ENCODE measurements at places on chromosomes 4 and X.

GRCh38 chr4:167966143-167966542 is 126.2 kb upstream of the ANXA10 start:
- DNase-seq, result peak; percentile 48

DNA sequence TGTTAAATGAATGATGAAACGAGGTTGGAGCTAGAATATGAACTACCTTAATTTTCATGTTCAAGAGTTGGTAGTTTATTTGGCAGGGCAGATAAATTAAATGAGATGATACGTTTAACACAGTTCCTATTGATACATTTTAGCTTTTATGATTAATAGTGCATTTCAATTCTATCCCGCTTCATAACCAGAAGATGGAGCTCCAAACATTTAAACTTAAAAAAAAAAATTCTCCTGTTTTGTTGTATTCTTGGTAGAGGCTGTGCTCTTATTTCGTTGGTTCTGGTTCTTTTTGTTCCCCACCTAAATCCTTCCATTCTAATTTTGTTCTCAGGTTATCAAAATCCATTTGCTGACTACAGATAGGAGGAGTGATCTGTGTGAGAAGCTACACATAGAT is 71.8 kb upstream of the PTPN13 start:
- peak; percentile 8 for DNase-seq

DNA sequence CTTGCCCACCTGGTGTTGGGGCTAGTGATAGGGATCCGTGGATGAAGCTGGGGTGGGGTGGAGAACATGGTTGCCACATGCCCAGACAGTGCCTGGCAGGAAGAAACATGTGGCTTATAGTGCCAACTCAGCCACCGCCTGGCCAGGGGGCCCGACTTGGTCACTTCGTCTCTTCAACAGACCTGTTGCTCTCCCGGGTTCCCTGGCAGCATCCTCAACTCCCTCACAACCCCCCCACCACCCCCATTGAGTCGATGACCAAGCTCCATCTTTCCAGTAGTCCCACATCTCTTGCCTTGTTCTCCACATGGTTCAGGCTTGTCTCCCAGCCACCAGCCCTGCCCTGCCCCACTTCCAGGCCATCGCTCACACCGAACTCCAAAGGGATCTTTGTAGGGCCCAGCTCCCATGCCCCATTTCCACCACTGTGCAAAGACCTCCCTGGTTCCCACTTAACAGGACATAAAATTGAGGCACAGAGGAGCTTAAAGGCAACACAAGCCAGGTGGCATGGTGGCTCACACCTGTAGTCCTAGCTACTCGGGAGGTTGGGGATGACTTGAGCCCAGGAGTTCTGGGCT is 7.8 kb downstream of the PNCK start:
- no peak for DNase-seq

GRCh38 chrX:25287521-25287920 is 271.8 kb upstream of the ARX start:
- DNase-seq, result no peak

DNA sequence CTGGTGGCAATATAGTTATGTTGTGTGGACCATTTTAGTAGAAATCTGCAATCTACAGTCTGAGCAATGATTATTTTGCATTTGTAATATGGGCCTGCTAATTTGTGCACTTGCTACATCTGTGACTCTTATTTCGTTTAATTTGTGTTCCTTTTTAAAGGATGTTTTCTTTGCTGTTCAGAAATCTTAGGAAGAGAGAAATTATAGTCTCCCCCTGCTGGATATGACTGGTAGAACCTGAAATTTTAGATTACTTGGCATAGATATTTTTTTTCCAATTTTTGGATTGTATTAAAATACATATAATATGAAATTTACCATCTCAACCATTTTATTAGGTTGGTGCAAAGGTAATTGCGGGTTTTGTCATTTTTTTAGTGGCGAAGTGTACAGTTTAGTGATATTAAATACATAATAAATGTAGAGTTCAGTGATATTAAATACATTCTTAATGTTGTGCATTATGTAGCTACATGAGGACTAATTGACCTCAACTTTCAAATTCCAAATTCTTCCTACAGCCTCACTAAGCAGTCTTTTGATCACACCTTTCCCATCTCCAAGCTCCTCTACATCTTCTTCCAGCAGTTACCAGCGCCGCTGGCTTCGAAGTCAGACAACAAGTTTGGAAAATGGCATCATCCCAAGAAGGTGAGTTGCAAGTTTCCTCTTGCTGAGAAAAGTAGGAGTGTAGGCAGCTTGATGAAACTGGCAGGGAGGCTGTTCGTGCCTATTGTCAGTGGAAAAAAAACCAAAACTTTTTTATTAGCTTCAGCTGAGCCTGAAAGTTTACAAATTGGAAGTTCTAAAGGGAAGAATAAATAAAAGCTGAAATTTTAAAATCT is 82.2 kb downstream of the FNIP2 start:
- peak; percentile 30 for DNase-seq

- DNase-seq, result no peak
Observed at GRCh38 chrX:109943740-109944092, 59.2 kb upstream of the TMEM164 start.

- no peak for DNase-seq
Observed at GRCh38 chr4:99853999-99854398, 37.4 kb downstream of the DAPP1 start.

GRCh38 chrX:40152173-40152711 is 54.5 kb upstream of the BCOR start:
- no peak for DNase-seq

DNA sequence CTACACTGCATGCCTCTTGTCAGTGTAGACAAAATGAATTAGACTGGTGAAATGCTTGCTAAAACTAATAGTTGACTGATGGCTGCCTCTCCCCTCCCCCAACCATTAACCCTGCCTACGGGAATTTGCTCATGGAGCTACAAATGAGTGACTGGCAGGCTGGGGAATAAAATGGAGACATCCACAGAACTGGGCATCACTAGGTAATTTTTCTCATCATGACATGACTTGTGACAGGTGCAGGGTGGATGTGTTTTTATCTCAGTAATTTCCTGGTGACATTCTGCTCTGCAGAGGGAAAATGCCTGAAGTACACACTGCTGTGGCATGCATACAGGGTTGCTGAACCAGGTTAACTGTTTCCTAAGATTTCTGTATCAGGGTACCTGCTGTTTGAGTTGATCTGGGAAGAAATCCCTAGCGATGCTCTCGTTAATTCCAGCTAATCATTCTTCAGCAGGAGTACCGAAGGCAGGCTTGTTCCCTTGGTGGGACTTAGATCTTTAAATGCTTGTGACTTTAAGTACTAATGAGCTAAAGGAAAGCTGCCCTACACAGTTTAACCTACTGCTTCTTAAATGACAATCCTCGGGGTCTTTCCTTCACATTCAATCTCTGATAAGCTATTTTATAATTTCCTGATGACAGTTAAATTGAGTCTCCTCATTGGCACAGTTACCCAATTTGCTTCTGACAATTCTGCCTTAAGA is 376.3 kb upstream of the LCORL start:
- no peak for DNase-seq

GRCh38 chr4:143711543-143712154 is 11.2 kb upstream of the FREM3 start:
- DNase-seq, result no peak

DNA sequence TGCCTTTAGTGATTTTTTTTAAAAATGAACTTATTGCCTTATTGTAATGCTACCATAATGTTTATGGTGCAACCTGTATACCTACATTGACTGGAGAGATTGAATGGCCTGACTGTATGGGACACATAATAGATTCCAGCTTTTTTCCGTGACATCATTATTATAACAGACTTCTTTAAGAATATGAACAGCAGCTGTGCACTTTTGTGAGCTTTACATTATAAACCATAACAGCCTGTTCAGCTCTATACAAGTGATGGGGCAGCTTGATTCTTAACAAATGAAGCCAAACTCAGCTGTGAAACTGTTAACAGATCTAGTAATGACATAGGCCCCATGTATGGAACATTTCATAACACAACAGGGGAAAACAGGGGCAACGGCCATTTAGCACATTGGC is 187.0 kb downstream of the BMPR1B start:
- no peak for DNase-seq

DNA sequence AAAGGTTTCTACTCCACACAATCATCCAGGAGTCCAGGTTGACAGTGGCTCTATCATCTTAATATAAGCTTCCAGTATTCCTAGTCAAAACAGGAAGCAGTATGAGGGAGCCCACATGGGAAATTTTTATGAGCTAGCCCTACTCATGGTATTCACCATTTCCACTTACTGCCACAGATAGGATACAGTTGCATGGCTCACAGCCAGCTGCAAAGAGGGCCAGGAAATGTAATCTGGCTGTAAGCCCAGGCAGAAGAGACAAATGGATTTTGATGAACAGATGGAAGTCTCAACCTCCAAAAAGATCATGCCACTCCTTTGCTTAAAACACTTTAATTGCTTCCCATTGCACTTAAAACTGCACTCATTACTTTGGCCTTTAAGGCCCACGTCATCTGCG is 150.6 kb downstream of the ADAMTS3 start:
- DNase-seq, result peak; percentile 81

DNA sequence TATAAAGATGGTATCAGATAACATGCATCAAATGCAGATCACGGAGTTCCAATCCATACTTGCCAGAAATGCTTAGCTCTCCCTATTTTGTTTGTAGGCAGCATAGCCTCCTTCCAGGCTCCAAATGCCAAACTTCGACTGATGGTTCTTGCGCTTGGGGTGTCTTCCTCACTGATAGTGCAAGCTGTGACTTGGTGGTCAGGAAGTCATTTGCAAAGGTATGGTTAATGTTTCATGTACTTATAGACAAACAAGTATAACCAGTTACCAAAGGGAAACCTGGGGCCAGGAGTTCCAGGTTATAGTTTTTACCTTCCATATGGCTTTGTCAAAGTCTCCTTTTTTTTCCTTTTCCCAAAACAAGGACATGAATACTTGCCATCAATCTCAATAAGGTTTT is 5.3 kb downstream of the CWH43 start:
- no peak for DNase-seq

- DNase-seq, result no peak
Observed at GRCh38 chr4:19725130-19725529, 526.6 kb upstream of the SLIT2 start.

GRCh38 chrX:78111140-78111931 is 7.3 kb downstream of the PGK1 start:
- DNase-seq, result no peak

- DNase-seq, result peak; percentile 16
Observed at GRCh38 chr4:82017680-82018079, 356.1 kb downstream of the HNRNPD start.

- peak; percentile 71 for DNase-seq
Observed at GRCh38 chr4:188550296-188550695, 411.1 kb downstream of the TRIML1 start.

- no peak for DNase-seq
Observed at GRCh38 chrX:9884031-9884779, 83.0 kb upstream of the CLDN34 start.

Data from fibroblast of skin of right biceps (primary cell).